NB4 (cell line): ENCODE measurements at places on chromosomes 5 and 9.

- no peak for DNase-seq
Observed at GRCh38 chr5:110256298-110256697, 470.2 kb downstream of the TMEM232 start.

- no peak for DNase-seq
Observed at GRCh38 chr5:168348084-168348414, 56.6 kb downstream of the WWC1 start.

GRCh38 chr5:59222687-59223511 lies 640.0 kb downstream of the RAB3C start:
- no peak for DNase-seq

DNA sequence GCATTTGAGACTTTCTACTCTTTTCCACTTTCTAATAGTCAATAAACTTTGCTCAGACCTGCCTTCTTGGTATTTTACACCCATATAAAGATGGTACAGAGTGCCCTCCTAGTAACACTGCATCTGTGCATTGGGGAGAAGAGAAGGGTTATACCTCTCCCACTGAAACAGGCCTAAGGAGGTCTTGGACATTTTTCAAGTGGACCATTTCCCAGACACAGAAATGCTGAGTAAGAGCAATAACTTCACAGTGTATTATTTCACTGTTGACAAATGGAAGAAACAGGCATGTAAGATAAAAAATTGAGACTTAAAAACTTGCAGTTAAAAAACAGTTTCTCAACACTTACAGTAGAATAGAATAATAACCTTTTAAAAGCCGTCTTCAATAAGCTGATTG lies 1224.0 kb upstream of the CDH18 start:
- no peak for DNase-seq

DNA sequence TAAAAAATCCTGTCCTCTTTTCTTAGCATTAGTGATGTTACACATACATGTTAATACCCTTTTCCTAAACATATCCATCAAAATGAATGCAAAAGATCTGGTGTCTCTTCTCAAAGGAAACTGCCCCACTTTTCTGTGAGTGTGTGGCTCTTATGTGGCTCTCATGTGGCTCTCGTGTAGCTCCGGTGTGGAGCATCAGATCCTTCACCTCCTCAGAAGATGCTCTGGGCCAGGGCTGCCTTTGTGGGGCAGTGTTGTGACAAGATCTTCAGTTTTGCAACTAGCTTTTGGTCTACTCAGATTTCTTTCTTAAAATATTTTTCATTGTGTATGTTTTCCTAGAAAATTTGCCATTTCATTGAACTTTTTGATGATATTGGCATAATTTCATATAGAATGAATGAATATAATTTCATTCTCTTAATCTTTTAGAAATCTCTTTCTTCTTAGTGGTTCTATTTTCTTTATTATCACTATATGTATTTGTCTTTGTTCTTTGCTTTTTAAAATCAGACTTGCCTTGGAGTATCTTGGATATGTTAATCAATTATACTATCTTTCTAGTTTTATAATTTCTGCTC lies 19.4 kb downstream of the GARNL3 start:
- DNase-seq: peak; percentile 34

DNA sequence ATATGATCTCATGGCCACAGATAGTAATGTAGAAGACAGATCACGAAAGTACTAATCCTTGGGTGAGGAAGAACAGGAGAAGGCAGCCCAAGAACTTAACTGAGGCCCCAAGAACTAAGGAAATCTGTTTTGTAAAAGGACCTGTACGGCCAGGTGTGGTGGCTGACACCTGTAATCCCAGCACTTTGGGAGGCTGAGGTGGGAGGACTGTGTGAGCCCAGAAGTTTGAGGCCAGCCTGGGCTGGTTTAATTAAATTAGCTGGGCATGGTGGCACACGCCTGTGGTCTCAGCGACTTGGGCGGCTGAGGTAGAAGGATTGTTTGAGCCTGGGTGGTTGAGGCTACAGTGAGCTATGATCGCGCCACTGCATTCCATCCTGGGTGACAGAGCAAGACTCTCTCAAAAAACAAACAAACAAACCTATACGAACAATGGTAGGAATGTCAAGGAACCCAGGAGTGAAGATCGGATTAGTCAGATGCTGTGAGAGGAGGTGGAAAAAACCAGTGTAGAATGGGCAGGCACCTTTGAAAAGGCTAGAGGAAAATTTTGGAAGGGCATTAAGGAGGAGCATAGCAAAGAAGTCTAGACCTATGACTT lies 283.8 kb upstream of the DMRT1 start:
- no peak for DNase-seq

GRCh38 chr5:92081958-92082712 lies 699.0 kb upstream of the ARRDC3 start:
- DNase-seq: no peak

DNA sequence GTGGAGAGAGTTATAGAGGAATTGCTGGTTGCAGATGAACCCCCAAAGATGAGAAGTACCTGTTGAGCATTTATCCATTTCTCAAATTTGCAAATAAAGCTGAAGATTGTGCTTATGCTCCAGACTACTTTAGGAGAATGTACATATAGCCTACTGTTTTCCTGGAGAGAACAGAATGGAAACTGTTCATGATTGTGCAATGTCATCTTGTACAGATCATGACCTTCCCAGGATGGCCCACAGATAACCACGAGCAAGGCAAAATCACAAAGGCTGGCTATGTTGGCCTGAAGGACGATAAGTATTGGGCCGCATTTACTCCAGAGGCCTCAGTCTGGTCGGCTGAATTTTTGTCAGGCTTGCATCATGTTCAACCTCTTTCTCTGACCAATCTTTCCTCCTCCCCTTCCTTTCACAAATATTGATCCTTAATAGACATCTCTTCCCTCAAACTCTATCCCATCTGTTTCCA lies 28.5 kb upstream of the RICTOR start:
- no peak for DNase-seq

GRCh38 chr5:146369691-146370090 lies 31.1 kb downstream of the POU4F3 start:
- DNase-seq: no peak
